Left lung (tissue), 14 donors: ENCODE measurements at places on chromosomes 1 and 21.

GRCh38 chr1:243246916-243247315 is 8.2 kb downstream of the CEP170 start:
- DNase-seq: no peak
- no peaks in the 10 kb centered on the region for H3K27me3 ChIP-seq
- H3K4me1 ChIP-seq: peaks cover 62% of the 10 kb centered on the region
- H3K36me3 ChIP-seq: no peaks in the 10 kb centered on the region
- H3K4me3 ChIP-seq: no peak overlapping the region

DNA sequence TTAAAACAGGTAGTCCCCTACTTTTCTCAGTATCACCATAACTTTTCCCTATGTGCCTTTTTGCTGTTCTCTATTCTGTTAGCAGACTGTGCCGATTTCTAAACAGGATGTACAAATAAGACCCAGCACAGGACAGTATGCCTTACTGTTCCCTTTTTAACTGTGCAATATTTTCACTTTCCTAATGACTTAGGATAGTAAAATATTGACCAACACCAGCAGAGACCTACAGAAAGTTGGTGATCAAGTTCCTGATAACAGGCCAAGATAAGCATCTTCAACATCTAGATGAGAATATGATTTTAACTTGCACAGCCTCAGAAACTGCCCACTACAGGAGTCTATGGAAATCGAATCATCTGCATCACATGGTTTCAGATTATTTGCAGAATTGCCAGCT is 42.0 kb downstream of the ADSS2 start:
- no peaks in the 10 kb centered on the region for H3K36me3 ChIP-seq
- H3K27me3 ChIP-seq: no peaks in the 10 kb centered on the region
- no peak for DNase-seq
- no peak overlapping the region for H3K4me3 ChIP-seq
- H3K4me1 ChIP-seq: peaks cover 17% of the 10 kb centered on the region
- no peak overlapping the region for H3K27ac ChIP-seq

GRCh38 chr1:193614817-193615216 is 428.4 kb upstream of the B3GALT2 start:
- no peaks in the 10 kb centered on the region for H3K4me1 ChIP-seq
- no peaks in the 10 kb centered on the region for H3K36me3 ChIP-seq
- H3K27me3 ChIP-seq: no peaks in the 10 kb centered on the region
- H3K27ac ChIP-seq: no peak overlapping the region

DNA sequence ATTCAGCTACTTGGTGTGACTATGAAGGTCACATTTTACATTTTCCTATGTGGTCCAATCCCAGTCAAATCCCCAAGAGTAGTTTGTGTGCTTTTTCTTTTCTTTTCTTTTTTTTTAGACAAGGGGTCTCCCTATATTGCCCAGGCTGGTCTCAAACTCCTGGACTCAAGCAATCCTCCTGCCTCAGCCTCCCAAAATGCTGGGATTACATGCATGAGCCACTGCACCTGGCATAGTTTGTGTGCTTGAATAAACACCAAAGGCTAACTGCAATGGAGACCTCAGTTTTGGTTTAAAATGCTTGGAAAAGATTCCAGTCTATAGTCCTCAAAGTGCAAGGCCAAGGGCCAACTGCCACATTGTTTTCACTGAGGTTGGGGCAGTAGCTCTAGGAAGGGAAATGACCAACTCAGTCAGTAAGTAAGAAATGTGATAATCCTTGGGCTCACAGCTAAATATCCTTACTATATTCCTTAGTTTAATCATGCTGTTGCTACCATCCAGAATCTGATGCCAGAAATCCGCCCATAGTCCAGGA is 38.6 kb downstream of the EIF2B3 start:
- no peak for DNase-seq
- H3K27me3 ChIP-seq: no peaks in the 10 kb centered on the region
- no peaks in the 10 kb centered on the region for H3K4me1 ChIP-seq
- H3K27ac ChIP-seq: peak overlapping the region; percentile 2
- no peaks in the 10 kb centered on the region for H3K36me3 ChIP-seq

GRCh38 chr1:47432071-47433036 is 5.5 kb upstream of the FOXD2 start:
- peaks cover 17% of the 10 kb centered on the region for H3K4me1 ChIP-seq
- no peak overlapping the region for H3K27ac ChIP-seq
- H3K36me3 ChIP-seq: no peaks in the 10 kb centered on the region

GRCh38 chr1:16181887-16182719 is 26.2 kb upstream of the EPHA2 start:
- peak overlapping the region; percentile 81 for H3K27ac ChIP-seq
- no peaks in the 10 kb centered on the region for H3K36me3 ChIP-seq
- H3K4me3 ChIP-seq: no peak overlapping the region
- no peaks in the 10 kb centered on the region for H3K27me3 ChIP-seq
- peaks cover 29% of the 10 kb centered on the region for H3K4me1 ChIP-seq

- peaks cover 51% of the 10 kb centered on the region for H3K27me3 ChIP-seq
- peak; percentile 24 for DNase-seq
- H3K4me3 ChIP-seq: peak overlapping the region; percentile 7
- H3K27ac ChIP-seq: no peak overlapping the region
- H3K36me3 ChIP-seq: no peaks in the 10 kb centered on the region
Observed at GRCh38 chr1:161439280-161440232, 65.7 kb upstream of the FCGR2A start.

DNA sequence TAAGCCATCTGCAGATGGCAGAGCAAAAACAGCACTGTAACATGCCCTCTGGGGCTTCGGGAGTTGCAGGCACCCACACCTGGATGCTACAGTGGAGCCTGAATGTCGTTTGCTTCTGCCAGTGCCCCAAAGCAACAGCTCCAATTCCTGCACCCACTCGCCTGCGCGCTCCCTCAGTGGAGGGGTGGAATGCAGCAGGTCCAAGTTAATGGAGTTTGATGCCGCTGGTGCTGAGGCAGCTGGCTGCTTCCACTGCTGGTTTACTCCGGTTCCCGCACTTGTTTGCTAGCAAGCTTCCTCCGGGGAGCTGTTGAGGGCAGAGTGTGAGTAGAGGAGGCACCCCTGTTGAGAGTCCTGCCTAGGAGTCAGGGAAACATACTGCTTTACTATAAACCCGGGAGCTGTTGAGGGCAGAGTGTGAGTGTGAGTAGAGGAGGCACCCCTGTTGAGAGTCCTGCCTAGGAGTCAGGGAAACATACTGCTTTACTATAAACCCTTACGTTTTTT is 584.0 kb upstream of the TMPRSS15 start:
- no peak overlapping the region for H3K27ac ChIP-seq
- DNase-seq: no peak
- no peak overlapping the region for H3K4me3 ChIP-seq
- no peaks in the 10 kb centered on the region for H3K4me1 ChIP-seq

GRCh38 chr1:228883535-228883934 is 148.3 kb downstream of the RHOU start:
- no peaks in the 10 kb centered on the region for H3K4me1 ChIP-seq
- DNase-seq: no peak
- no peaks in the 10 kb centered on the region for H3K36me3 ChIP-seq
- no peaks in the 10 kb centered on the region for H3K27me3 ChIP-seq
